ENCODE measurements at places on chromosomes 12 and 14.

DNA sequence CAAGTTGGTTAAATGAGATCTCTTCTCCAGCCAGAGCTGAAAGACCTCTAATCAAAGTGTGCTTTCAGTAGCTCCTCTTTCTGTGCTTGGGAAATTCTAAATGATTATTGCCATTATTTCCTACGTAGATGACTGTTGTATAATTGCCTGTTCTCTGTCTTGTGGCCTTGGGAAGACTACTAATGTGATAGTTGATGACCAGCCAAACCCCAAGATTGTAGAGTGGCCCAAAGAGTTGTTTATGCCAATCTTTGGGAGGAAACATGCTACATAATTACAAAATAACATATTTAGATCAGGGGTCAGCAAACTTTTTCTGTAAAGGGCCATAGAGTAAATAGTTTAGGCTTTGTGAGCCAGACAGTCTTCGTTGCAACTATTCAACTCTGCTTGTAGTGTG lies 135.1 kb upstream of the DIO2 start:
- no peak for DNase-seq

GRCh38 chr14:87081004-87081403 lies 912.0 kb downstream of the GALC start:
- DNase-seq: no peak

- no peak for DNase-seq
These were observed 55.8 kb downstream of the TPCN1 start for GRCh38 chr12:113276946-113277500.

DNA sequence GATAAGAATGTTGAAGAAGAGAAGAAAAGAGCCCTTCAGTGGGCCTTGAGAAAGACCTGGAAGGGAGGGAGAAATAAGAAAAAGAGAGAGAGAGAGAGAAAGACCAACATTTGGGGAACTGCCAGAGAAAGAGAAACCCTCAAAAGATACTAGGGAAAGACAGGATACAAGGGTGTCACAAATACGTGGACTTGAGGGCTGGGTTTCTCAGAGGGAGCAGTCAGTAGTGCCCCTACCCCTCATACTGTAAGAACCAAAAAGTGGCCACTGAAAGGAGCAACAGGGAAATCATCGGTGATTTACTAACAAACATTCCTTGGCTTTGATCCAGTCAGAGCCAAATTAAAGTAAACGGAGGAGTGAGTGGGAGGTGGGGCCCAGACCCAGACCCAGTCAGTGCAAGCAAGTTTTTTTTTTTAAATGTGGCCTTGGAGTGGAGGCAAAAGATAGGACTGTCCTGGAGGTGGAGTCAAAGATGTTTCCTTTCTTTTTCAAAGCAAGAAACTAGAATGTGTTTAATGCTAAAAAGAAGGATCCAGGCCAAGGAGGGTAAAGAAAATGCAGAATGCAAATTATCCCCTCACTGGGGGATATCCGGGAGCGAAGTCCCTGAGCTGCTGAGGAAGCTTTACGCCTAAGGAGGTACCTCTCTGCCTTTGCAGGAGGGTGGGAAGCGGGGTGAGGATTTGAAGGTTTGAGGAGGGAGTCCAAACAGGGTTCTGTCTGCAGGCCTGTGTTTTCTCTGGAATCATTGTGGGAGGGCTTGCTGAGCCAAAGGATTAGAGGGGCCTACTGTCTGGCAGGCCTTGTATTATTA lies 143.5 kb upstream of the AMIGO2 start:
- no peak for DNase-seq

GRCh38 chr14:85532374-85533022 lies 2.6 kb downstream of the FLRT2 start:
- DNase-seq: no peak

DNA sequence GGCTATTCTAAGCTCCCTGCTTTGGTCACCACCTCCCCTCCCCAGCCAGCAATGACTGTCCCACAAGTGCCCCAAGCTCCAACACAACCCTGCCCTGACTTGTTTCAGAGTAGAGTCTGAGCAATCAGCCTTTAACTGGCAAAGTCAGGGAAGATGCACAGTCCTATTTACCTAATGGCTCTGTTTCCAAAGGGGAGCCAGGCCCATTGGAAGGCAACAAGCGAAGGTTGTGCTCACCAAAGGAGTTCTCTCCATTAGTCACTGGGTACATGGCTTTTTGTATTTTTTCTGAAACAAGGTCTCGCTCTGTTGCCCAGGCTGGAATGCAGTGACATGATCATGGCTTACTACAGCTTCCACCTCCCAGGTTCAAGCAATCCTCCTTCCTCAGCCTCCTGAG lies 267.1 kb upstream of the CRY1 start:
- DNase-seq: no peak

GRCh38 chr14:37474191-37474590 lies 120.9 kb downstream of the FOXA1 start:
- DNase-seq: no peak

- DNase-seq: no peak
These were observed 181.7 kb downstream of the ALG10 start for GRCh38 chr12:34203866-34204620.

DNA sequence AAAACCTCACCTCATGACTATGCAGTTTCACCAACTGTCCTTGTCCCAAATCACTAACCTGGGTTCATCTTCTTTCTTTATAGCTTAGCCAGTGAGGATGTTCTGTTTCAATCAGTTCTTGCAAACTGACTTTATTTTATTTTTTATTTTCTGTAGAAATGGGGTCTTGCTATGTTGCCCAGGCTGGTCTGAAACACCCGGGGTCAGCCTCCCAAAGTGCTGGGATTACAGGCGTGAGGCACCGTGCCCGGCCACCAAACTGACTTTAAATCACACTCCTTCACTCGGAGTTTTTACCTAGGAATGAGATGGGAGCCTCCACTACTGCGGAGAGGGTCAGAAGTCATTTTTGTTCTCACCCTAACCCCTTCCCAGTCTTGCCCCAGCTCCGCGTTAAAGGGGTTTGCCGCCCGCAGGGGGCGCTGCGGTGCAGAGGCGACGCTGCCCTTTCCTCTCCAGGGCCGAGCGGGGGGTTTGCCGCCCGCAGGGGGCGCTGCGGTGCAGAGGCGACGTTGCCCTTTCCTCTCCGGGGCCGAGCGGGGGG lies 7.0 kb upstream of the B4GALNT3 start:
- no peak for DNase-seq

DNA sequence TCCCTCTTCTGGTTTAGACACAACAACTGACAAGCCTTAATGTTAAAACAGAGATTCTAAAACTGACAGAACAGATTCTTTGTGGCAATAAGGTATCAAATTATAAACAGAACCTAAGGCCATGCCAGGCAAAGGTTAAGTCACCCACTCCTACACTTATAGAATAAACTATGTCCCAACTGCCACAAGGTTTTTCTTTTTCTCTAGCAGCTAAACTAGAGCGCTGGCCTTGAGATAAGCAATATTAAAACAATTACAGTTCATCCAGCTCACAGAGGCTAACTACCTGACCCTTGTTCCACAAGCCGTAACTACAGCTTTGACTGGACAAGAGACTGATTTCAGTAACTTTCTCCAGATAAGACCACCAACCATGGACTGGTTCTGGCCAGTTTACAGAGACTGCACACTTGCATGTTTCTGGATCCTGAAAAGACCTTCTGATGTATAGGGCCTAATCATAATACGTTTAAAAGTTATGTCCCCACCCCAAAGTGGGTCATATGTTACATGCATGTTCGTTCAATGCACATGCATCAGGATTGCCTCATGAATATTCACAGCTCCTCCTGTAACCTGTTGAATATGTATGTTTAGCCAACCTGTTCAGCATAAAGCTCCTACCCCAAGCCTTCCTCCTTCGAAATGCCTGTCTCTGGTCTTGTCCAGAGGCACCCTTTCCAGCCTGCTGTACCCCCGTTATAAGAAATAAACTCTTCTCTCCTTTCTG lies 61.9 kb upstream of the VASH1 start:
- DNase-seq: no peak

- DNase-seq: no peak
These were observed 736.5 kb upstream of the LMO3 start for GRCh38 chr12:17342381-17342961.

- no peak for DNase-seq
These were observed 21.9 kb downstream of the EPS8 start for GRCh38 chr12:15767301-15767700.

DNA sequence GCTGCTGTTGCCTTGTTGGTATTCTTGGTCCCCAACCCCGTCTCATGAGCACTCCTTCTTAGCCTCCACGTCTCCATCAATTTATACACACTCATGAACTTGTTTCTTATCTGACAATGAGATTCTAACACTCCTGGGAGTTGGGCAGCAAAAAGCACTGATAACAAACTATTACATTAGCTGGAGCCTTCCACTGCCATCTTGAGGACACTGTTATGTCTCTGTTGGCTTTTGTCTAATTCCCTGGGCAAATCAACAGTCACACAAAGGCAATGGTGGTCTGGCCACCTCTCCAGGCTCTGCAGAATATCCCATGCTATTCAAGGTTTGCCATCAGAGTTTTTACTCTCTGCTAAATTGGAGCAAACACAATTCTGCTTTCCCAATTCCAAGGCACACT lies 117.8 kb upstream of the COCH start:
- no peak for DNase-seq

DNA sequence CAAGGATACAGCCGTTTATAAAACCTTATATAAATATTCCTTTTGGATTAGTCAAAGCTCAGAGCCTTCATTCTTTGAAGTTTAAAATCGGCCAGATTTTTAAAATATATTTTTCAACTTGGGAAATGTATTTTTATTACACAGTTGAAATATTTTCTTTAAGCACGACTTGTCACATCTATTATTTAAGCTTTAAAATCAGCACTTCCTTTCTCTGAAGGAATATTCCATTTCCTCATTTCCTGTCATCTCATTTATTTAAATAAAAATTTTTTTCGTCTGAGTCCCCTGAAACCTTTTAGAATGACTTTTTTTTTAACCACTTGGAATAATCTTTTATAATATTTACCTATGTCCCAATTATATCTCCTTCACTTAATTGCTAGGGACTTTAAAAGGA lies 107.5 kb upstream of the PDE3A start:
- no peak for DNase-seq

DNA sequence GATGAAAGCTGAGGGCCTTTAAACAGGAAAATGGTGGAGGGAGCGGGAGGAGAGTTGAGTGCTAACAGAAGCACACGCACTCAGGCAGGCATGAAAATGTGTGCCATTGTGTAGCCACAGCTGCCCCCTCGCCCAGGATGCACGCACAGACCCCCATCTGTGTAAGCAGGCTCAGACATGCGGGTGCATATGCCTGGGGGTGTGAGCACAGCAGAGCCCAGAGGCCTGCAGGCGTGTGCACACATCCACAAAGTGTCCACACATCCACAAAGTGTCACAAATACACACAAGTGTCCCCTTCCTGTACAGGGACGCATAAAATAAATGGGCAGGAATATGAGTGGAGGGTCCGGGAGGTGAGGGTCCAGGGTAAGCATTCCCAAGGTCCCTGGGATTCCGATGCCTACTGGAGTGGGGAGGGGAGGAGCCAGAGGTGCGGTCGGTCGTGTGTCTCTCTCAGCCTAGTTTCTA lies 805 bp upstream of the KRT7 start:
- no peak for DNase-seq

- DNase-seq: no peak
These were observed 444.7 kb downstream of the FLRT2 start for GRCh38 chr14:85974602-85975001.

DNA sequence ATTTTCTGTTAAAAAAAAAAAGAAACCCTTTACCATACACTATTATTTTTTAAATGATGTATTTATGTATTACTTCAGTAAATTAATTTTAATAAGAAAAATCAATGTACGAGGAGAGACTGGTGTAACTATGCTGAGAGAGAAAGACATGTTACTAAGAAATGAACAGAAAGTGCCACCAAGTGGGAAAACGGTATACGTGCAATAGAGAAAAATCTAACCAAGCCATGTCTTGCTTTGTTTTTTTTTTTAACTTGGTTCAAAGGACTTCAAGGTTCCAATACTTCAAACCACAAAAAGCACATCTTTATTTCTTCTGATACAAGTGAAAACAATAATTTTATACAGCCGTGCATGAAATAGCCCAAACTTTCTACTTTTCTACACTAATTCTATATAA lies 22.9 kb downstream of the NDUFA12 start:
- peak; percentile 41 for DNase-seq

DNA sequence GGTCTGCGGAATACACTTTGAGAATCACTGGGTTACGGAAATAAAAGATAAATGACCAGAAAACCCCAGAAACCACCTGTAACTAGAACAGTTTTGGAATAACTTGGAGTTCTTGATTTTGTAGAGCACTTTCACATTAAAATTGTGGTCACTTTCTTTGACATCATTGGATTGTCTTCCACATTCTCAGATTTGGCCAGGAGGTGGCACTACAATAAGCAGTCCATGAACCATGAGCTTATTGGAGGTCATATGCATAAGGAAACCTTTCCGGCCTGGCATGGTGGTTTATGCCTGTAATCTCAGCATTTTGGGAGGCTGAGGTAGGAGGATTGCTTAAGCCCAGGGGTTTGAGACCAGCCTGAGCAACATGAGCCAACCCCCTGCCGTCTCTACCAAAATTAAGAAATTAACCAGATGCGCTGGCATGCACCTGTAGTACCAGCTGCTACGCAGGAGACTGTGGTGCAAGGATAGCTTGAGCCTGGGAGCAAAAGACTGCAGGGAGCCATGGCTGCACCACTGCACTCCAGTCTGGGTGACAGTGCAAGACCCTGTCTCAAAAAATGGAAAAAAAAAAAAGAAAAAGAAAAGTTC lies 107.7 kb upstream of the CAND1 start:
- DNase-seq: peak; percentile 53

GRCh38 chr12:49811961-49812401 lies 16.2 kb downstream of the NCKAP5L start:
- DNase-seq: no peak

DNA sequence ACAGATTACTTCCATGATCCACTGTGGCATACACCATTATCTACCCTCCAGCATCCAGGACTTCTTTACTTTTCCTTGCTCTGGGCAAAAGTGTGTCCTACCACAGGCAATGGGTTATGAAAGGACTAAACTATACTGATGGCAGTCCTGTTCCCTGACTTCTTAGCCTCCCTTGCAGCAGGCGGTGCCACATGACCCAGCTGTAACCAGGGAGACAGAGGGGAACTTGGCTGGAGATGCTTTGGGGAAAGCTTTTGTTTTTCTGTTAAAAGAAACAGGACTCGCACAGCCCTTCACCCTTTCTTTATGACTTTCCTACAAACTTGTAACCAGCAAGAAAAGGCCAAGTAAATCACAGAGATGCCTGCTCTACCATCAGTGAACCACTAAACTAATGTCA lies 394.4 kb downstream of the PCNX1 start:
- no peak for DNase-seq

DNA sequence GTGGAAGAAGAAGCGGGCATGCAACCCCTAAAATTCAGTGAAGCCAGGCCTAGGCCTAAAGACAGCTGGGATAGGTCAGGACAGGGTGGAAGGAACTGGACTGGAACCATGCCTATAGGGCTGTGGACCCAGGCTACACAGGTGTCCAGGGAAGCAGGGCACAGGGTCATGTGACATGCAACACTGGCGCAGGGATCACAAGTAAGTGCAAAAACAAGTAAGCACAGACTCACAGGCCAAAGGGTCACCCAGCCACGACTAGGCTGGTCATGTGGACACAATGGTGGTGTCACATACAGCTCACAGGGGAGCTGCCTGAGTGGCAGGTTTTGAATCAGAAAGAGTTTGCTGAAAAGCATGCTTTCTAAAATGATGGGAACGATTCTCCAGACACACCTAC lies 195.7 kb downstream of the SPTSSA start:
- DNase-seq: no peak

All from fibroblast of mammary gland (primary cell).